ENCODE measurements at places on chromosomes 2 and 18. TPM values are rescaled to one million over a fixed set of nuclear protein-coding genes. Genes with fewer than 3 reads are reported as not detected.

Gene RNF181
- total RNA-seq: 78.5 TPM

Gene GALNT14
- total RNA-seq: 9.7 TPM

Gene HOXD8
- total RNA-seq: 56.8 TPM

Gene CHRNG
- not detected for total RNA-seq

Gene ANKRD30BL
- 2.2 TPM for total RNA-seq

Gene CFAP65
- total RNA-seq: 0.83 TPM

Gene PLEKHA3
- 27.0 TPM for total RNA-seq

Gene CHRND
- total RNA-seq: not detected

Gene RAB6C
- total RNA-seq: not detected

Gene L3MBTL4
- not detected for total RNA-seq

Gene NTSR2
- not detected for total RNA-seq

Gene GTF2A1L
- 0.26 TPM for total RNA-seq

Gene FAM237A
- total RNA-seq: not detected

Gene LYPD6
- total RNA-seq: 1.8 TPM

Gene TDRD15
- total RNA-seq: not detected

Gene GKN2
- total RNA-seq: not detected

Gene EVX2
- 0.70 TPM for total RNA-seq

Gene TAF4B
- 2.0 TPM for total RNA-seq

Gene SPATA3
- not detected for total RNA-seq

Gene SLC40A1
- total RNA-seq: 1.5 TPM

Gene DPYSL5
- 110 TPM for total RNA-seq

Gene METTL8
- 33.5 TPM for total RNA-seq

Gene CYP26B1
- total RNA-seq: 2.1 TPM

Gene CYB5A
- total RNA-seq: 38.7 TPM

Gene ITGB6
- total RNA-seq: not detected

Gene GATA6
- total RNA-seq: 0.21 TPM

Gene EPHA4
- total RNA-seq: 34.4 TPM

Gene GYPC
- total RNA-seq: 0.75 TPM

Gene CDH7
- 2.3 TPM for total RNA-seq

Gene ACVR1C
- 0.13 TPM for total RNA-seq

Gene KYNU
- total RNA-seq: 0.44 TPM

Gene APOB
- not detected for total RNA-seq

Gene SLC23A3
- 2.2 TPM for total RNA-seq

Gene DSG1
- total RNA-seq: not detected

Gene LIMS3
- 2.7 TPM for total RNA-seq

Gene SCN9A
- 4.2 TPM for total RNA-seq

Gene DLX1
- total RNA-seq: 28.9 TPM

Gene UGT1A5
- not detected for total RNA-seq

Gene CD8A
- total RNA-seq: not detected

Gene SOCS6
- 15.5 TPM for total RNA-seq

Gene TBC1D8
- 5.1 TPM for total RNA-seq

Measured in A673 (cell line).